ENCODE measurements at places on chromosomes 1 and 21. TPM values are rescaled to one million over a fixed set of nuclear protein-coding genes. Genes with fewer than 3 reads are reported as not detected.

The FOXD2 gene
- 0.35 TPM for total RNA-seq

The INTS3 gene
- total RNA-seq, result 72.3 TPM

The ESPN gene
- 4.3 TPM for total RNA-seq

The ANKRD34A gene
- 0.69 TPM for total RNA-seq

The LCE2A gene
- not detected for total RNA-seq

The GPR3 gene
- total RNA-seq, result 0.90 TPM

The TRIM45 gene
- total RNA-seq, result 1.7 TPM

The THEM5 gene
- total RNA-seq, result not detected

The NR1I3 gene
- not detected for total RNA-seq

The TMPRSS15 gene
- total RNA-seq, result not detected

DNA sequence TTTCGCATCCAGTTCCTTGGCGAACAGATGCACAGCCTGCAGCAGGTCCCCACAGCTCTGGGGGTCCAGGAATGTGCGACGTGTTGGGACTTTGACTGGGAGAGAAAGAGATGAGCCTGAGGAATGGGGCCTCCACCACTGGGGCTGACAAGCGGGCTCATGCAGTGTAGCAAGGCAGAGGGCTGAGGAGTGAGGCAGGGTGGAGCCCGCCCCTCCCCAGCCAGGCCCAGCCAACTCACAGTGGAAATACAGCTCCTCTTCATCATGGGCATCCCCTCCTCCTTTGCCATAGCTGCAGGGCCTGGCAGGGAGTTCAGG, 30.7 kb downstream of the CDCA8 start:
- H3K27ac ChIP-seq, result no peak overlapping the region
- H3K36me3 ChIP-seq, result no peaks in the 10 kb centered on the region
- no peak overlapping the region for H3K4me3 ChIP-seq
- no peaks in the 10 kb centered on the region for H3K27me3 ChIP-seq
- H3K4me1 ChIP-seq, result no peaks in the 10 kb centered on the region

- DNase-seq, result no peak
- no peaks in the 10 kb centered on the region for H3K27me3 ChIP-seq
- H3K4me1 ChIP-seq, result no peaks in the 10 kb centered on the region
- no peak overlapping the region for H3K4me3 ChIP-seq
- H3K27ac ChIP-seq, result no peak overlapping the region
- H3K36me3 ChIP-seq, result no peaks in the 10 kb centered on the region
Measured at GRCh38 chr1:240705579-240705978, 93.6 kb upstream of the GREM2 start.

- H3K36me3 ChIP-seq, result no peaks in the 10 kb centered on the region
- no peaks in the 10 kb centered on the region for H3K27me3 ChIP-seq
- no peak overlapping the region for H3K4me3 ChIP-seq
- H3K27ac ChIP-seq, result no peak overlapping the region
- no peaks in the 10 kb centered on the region for H3K4me1 ChIP-seq
Measured at GRCh38 chr1:97996880-97997279, 76.0 kb upstream of the DPYD start.

DNA sequence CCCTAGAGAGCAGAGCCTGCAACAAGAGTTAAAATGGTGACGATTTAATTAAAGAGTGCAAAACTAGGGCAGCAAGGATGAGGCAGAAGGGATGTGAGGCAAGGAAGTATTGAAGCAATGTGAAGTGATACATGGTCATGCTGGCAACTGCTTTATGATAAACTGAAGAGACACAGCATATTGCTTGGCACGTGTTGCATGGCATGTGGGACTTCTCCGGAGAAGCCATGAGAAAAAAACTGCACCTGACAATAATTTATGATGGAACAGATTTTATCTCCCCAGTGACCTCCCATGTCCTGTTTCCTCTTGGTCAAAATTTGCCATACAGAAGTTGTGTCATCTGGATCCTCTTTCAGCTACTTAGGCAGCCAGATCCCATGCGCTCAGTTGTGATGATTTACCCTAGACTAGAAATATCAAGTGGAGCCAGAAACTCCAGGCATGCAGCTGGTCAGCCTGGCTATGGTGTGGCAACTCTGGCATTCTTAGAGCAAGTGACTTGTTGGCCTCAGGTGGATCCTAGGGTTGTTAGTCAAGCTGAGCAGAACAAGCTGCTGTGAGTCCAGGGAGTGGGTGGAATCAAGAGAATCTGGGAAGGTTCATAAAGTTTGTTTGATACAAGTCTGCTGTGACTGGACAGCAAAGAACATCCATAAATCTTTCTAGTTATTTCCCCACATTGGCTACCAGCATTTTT, 611.4 kb upstream of the USP24 start:
- no peak for DNase-seq
- H3K27ac ChIP-seq, result no peak overlapping the region
- no peaks in the 10 kb centered on the region for H3K27me3 ChIP-seq
- H3K4me3 ChIP-seq, result no peak overlapping the region
- no peaks in the 10 kb centered on the region for H3K4me1 ChIP-seq

DNA sequence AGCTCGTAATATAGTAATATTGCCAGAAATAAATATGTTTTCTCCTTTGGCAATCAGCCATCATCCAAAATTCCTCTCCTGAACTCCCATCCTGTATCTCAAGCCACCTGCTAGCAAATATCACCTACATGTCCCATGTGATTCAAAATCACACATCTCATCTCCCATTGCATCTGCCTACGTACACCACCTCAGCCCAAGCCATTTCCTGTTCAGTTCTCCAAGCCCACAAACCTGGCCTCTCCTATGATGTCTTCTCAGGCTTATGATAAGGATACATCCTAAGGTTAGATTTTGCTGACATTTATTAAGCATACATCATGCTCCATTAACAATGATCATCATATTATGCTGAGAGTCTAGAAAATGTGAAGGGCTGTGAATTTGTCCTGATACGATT, 31.9 kb upstream of the DEGS1 start:
- H3K27ac ChIP-seq, result no peak overlapping the region
- DNase-seq, result no peak
- no peaks in the 10 kb centered on the region for H3K4me1 ChIP-seq
- peaks cover 31% of the 10 kb centered on the region for H3K36me3 ChIP-seq
- H3K27me3 ChIP-seq, result no peaks in the 10 kb centered on the region

GRCh38 chr1:113320272-113320671, 70.0 kb upstream of the MAGI3 start:
- H3K4me1 ChIP-seq, result no peaks in the 10 kb centered on the region
- no peak for DNase-seq
- H3K27me3 ChIP-seq, result no peaks in the 10 kb centered on the region
- peak overlapping the region; percentile 66 for H3K27ac ChIP-seq
- no peaks in the 10 kb centered on the region for H3K36me3 ChIP-seq
- no peak overlapping the region for H3K4me3 ChIP-seq

DNA sequence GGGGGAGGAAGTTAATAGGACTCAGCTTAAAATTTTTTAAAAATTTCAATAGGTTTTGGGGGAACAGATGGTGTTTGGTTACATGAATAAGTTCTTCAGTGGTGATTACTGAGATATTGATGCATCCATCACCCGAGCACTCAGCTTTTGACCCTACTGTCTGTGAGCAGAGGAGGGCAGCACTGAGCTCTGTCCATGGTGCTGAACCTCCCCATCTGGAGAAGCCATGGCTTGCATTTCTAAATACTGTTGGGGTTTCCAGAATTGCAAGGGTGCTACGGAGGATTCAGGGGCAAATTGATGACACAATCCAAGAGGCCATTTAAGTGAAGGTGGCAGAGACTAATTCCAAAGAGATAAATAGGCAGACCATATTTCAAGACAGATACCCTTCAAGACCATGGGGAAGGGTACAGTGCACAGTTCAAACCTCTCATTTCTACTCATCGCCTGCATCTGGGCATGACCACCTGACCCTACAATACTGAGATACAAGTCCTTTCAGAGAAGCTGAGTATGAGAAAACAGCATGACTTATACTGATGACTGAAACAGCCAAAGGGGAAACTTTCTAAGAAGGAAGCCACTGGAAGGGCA, 17.2 kb downstream of the SYT2 start:
- no peaks in the 10 kb centered on the region for H3K4me1 ChIP-seq
- no peaks in the 10 kb centered on the region for H3K36me3 ChIP-seq
- H3K4me3 ChIP-seq, result no peak overlapping the region

DNA sequence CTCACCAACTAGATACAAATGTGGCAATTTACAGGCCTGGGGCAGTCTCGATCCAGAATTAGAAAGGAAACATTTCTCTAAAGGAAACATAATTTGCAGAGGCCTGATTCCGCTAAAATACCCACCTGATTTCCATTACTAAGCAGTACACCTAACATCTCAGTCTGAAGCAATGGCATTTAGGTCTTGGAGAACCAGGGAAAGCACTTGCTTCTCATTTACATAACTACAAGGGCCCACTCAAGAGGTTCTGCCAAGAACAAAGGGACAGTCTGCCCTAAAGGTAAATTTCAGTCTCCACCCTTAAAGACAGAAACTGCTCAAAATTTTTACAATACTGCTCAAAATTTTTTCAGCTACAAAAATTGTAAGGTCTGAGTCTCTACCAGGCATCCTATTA, 123.7 kb upstream of the GJB5 start:
- H3K4me1 ChIP-seq, result no peaks in the 10 kb centered on the region
- no peaks in the 10 kb centered on the region for H3K27me3 ChIP-seq
- H3K4me3 ChIP-seq, result no peak overlapping the region

DNA sequence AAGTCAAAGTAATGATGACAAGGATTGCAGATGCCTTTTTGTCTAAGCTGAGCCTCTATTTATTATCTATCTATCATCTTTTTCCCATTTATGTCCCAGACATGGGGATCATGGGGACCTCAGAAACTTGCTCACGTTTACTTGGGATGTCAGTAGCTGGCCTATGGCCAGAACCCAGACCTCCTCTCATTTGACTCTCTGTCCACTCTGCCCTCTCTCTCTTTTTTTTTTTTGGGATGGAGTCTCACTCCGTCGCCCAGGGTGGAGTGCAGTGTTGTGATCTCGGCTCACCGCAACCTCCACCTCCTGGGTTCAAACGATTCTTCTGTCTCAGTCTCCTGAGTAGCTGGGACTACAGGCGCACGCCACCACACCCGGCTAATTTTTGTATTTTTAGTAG, 3.7 kb upstream of the ID3 start:
- no peaks in the 10 kb centered on the region for H3K27me3 ChIP-seq
- peak overlapping the region; percentile 94 for H3K27ac ChIP-seq
- peaks cover under 1% of the 10 kb centered on the region for H3K36me3 ChIP-seq
- H3K4me3 ChIP-seq, result no peak overlapping the region
- peaks cover 35% of the 10 kb centered on the region for H3K4me1 ChIP-seq
- DNase-seq, result no peak

DNA sequence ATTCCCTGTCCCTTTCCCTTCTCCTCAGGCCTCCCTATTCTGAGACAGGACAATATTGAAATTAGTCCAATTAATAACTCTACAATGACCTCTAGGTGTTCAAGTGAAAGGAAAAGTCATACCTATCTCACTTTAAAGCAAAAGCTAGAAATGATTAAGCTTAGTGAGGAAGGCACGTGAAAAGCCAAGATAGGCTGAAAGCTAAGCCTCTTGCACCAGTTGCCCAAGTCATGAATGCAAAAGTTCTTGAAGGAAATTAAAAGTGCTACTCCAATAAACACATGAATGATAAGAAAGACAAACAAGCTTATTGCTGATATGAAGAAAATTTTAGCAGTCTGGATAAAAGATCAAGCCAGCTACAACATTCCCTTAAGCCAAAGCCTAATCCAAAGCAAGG, 3.8 kb upstream of the MAP3K21 start:
- H3K27me3 ChIP-seq, result no peaks in the 10 kb centered on the region
- no peak overlapping the region for H3K27ac ChIP-seq
- H3K4me1 ChIP-seq, result peaks cover under 1% of the 10 kb centered on the region

DNA sequence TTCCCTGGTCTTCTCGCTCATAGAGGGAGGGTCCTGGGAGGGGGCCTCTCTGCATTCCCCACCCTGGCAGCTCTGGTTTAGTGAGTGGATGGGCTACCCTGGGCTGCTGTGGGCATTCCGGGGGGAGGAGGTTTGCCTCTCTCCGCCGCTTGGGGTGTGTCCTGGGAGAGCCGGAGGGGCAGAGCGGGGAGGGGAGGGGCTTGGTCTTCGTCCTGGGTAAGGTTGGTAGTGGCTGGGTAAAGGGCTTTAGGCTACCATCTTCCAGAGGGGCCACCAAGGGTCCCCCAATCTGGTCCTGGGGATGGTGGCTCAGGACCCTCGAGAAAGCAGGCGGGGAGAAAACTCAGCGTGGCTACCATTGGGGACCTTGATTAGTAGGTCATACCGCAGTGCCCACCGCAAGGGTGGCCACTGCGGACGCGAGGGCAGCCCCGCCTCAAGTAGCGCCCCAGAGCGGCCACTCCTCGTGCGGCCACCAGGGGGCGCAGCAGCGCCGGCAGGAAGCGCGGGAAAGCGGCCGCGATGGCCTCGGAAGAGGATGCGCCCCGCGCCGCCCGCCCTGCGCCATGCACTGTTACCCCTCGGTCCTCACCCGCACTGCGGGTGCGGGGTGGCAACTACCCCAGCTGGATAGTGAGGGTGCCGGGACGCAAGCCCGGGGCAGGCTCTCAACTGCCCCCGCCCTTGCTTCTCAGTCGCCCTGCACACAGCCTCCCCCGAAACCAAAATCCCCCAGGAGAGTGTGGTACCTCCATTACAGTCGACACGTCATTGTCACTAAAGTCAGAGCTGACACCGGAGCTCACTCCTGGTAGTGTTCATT, 44.1 kb upstream of the SLC25A33 start:
- H3K4me1 ChIP-seq, result peaks cover 5% of the 10 kb centered on the region
- H3K27me3 ChIP-seq, result no peaks in the 10 kb centered on the region
- peak overlapping the region; percentile 26 for H3K4me3 ChIP-seq
- H3K36me3 ChIP-seq, result no peaks in the 10 kb centered on the region
- DNase-seq, result peak; percentile 79
- H3K27ac ChIP-seq, result no peak overlapping the region

GRCh38 chr1:1760345-1760650, 18.0 kb downstream of the NADK start:
- no peaks in the 10 kb centered on the region for H3K27me3 ChIP-seq
- H3K4me1 ChIP-seq, result peaks cover 31% of the 10 kb centered on the region
- H3K36me3 ChIP-seq, result peaks cover 78% of the 10 kb centered on the region
- H3K27ac ChIP-seq, result no peak overlapping the region
- DNase-seq, result no peak

- no peaks in the 10 kb centered on the region for H3K36me3 ChIP-seq
- H3K4me1 ChIP-seq, result peaks cover 7% of the 10 kb centered on the region
- peak; percentile 46 for DNase-seq
- H3K4me3 ChIP-seq, result no peak overlapping the region
Measured at GRCh38 chr1:109777980-109778625, 14.4 kb upstream of the EPS8L3 start.

DNA sequence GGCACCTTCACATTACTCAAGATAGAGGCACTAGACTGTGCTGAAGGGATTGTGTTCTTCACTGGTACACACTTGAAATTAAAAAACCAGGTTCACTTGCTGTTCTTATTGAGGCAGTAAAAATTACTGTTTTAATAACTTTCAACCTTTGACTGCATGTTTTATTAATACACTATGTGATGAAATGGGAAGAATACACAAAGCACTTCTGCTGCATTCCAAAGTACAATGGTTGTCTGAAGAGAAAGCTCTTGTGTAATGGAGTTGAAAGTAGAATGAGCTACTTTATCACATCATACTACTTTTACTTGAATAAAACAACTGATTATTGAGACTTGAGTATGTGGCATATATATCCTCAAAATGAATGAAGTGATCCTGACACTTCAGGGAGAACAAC, 49.7 kb downstream of the LRRC8C start:
- H3K4me1 ChIP-seq, result no peaks in the 10 kb centered on the region
- H3K27me3 ChIP-seq, result no peaks in the 10 kb centered on the region
- H3K27ac ChIP-seq, result no peak overlapping the region

GRCh38 chr1:19462781-19463503, 22.4 kb downstream of the CAPZB start:
- H3K4me1 ChIP-seq, result peaks cover 61% of the 10 kb centered on the region
- no peaks in the 10 kb centered on the region for H3K36me3 ChIP-seq
- no peak for DNase-seq
- no peaks in the 10 kb centered on the region for H3K27me3 ChIP-seq

Measured in upper lobe of right lung (tissue), 1 donor.